ENCODE measurements at places on chromosomes 3 and 15. TPM values are rescaled to one million over a fixed set of nuclear protein-coding genes. Genes with fewer than 3 reads are reported as not detected.
A peak's percentile ranks its signal among the peaks of the same experiment; 100 is the strongest.

- peaks cover 3% of the 10 kb centered on the region for H3K4me1 ChIP-seq
- peaks cover 24% of the 10 kb centered on the region for H3K27me3 ChIP-seq
- H3K36me3 ChIP-seq: peaks cover 2% of the 10 kb centered on the region
- H3K27ac ChIP-seq: no peak overlapping the region
- no peak for DNase-seq
Measured at GRCh38 chr3:71978150-71978721, 193.3 kb upstream of the PROK2 start.

- no peak overlapping the region for H3K4me3 ChIP-seq
- peaks cover 19% of the 10 kb centered on the region for H3K4me1 ChIP-seq
- no peak for DNase-seq
- H3K27me3 ChIP-seq: peaks cover 29% of the 10 kb centered on the region
- no peak overlapping the region for H3K27ac ChIP-seq
Measured at GRCh38 chr15:45201869-45202268, 14.1 kb upstream of the SHF start.

DNA sequence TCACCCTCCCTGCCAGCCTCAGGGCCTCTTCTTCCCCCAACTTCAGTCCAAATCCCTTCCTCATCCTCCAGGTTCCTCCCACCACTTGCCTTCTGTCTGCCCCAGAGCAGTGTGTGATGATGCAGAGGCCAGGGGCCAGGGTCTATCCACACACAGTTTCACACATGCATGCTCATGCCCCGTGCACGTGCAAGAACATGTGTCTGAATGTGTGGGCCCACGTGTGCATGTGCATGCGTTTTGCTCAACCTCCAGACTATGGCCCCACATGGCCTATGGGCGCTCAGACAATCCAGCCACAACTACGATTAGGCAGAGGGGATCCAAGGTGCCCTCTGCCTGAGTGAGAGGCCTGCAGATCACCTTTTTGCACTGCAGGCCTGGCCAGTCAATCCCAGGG is 32.3 kb upstream of the SLC6A1 start:
- no peak overlapping the region for H3K4me3 ChIP-seq
- H3K27ac ChIP-seq: peak overlapping the region; percentile 67
- no peak for DNase-seq
- H3K36me3 ChIP-seq: no peaks in the 10 kb centered on the region
- H3K27me3 ChIP-seq: peaks cover 38% of the 10 kb centered on the region

DNA sequence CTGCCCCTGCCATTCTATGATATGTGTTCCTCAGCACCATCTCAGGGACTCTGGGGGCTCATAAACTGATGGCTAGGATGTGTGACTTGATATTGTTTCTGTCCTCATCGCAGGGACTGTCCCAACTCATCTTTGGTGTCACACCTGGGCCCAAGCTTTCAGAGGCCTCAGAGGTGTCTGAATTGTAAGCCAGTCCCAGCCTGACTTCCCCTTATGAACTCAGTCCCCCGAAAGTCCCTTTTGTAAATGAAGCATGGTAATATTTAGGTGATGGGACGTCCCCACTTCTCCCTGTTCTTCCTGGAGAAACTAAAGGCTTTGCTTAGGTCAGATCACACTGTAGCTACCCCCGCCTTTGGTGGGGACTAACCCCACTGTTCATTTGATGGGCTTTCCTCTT is 142.4 kb upstream of the TLE3 start:
- peaks cover 16% of the 10 kb centered on the region for H3K4me1 ChIP-seq
- H3K4me3 ChIP-seq: no peak overlapping the region
- peaks cover 3% of the 10 kb centered on the region for H3K27me3 ChIP-seq
- H3K36me3 ChIP-seq: no peaks in the 10 kb centered on the region
- no peak overlapping the region for H3K27ac ChIP-seq

Gene ELL3
- total RNA-seq: 2.7 TPM

Gene CPB1
- total RNA-seq: not detected

Gene ARID3B
- total RNA-seq: 66.5 TPM

Gene GRM2
- total RNA-seq: 6.6 TPM
